ENCODE measurements at places on chromosomes 7 and 10. TPM values are rescaled to one million over a fixed set of nuclear protein-coding genes. Genes with fewer than 3 reads are reported as not detected.
A peak's percentile ranks its signal among the peaks of the same experiment; 100 is the strongest.

DNA sequence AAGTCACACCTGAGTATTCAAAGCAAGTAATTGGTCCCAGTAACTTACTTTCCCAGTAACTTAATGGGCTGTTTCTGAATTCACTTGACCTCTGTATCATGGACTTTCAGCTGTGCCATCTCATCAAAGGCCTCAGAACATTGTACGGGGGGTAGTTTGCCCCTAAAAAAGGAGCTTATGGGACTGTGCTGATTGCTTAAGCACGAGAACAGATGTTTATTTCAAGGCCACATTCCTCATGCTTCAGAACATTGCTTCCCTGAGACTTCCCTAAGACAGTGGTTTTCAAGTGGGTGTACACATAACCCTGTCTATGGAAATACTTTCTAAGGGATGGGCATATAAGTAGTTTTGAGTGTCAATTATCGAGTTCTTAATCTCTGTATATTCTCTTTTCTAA is 26.8 kb downstream of the CALCR start:
- no peak for DNase-seq

DNA sequence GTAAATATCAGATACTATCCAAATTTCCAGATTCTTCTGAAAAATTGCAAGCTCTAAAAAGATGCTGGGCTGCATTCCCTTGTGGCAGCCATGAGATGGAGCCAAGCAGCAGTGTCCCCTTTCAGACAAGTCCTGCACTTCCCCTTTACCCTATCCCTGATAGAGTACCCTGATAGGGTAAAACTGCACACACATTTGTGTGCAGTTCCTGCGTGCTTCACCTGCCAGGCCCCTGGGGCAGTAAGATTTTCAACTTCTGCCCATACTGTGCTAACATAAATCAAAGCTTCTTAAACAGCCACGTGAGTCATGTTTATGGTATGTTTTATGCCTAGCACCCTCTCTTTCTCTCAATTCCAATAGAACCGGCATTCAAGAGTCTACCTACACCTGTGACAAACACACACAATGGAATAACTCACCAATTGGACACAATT is 52.2 kb downstream of the IFIT5 start:
- DNase-seq = no peak

DNA sequence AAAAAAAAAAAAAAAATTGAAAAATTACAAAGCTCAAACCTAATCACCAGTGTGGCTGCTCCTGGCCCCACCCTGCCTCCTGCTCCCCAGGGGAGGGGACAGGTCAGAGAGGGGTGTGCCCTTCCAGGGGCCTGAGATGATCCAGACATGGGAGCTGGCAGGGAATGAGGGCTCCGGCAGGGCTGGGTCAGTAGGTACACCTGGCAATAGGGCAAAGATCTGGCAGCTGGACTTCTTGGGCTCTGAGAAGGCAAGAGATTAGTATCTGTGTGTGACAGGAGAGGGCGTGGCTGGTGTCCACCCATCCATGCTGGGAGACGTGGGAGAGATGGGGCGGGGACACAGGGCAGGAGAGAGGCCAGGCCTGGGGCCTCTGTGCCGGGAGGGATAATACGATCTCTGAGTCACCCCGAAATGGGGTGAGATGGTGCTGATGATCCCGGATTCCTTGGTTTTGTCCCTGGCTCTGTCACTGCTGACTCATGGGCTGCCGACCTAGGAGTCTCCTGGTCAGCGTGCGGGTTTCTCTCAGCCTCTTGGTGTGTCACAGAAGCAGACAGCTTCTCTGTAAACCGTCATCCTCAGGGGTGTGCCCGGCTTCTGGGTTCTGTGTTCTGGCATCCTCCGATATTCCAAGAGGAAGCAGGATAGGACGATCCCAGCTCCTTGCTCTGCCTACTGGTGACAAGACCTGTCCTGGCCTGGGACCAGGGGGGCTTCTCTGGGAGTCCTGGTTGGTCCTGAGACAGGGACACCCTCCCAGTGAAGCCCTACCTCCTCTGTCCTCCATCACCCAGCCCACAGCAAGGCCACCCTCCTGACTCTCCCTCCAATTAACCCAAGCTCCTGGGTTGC is 8.2 kb upstream of the CLDN4 start:
- DNase-seq = no peak

Gene SLC16A12
- total RNA-seq = 4.1 TPM

- no peak for DNase-seq
These were observed 607.2 kb upstream of the MGMT start for GRCh38 chr10:128859738-128860386.

DNA sequence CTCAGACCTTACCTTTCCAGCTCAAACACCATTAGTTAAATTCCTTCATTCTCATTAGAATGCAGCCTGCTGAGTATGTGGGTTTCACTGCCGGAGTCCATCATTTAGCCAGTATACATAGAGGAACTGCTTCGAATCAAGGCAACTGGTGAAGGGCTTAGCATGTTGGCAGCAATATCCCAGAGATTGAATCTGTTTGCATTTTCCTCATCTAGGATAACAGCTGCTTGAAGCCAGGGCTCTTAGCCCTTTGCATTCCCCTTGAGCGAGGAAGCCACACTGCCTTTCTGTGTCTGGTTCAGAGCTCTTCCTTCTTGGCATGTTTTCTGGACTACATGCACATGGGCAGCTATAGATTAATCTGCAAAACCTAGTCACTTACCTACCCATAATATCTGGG is 14.7 kb downstream of the NODAL start:
- no peak for DNase-seq

Gene GRM3
- 179 TPM for total RNA-seq

GRCh38 chr10:78609976-78610375 is 458.8 kb upstream of the ZMIZ1 start:
- DNase-seq = no peak

DNA sequence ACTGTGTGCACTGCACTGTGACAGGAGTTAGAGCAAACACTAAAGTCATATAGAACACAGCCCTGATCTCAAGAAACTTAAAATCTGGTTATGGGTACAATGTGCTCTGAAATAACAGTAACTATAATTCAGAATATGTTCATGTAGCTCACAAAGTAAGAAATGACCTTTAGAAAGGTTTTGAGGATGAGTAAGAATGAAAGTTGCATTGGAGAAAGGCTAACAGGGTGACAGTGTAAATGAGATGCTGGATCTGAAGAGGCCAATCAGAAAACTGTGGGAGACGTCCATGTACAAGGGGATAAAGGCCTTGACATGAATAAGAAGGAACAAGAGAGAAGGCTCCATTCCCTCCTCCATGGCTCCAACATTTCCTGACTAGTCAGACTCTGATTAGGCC is 124.7 kb downstream of the GRM3 start:
- DNase-seq = no peak

DNA sequence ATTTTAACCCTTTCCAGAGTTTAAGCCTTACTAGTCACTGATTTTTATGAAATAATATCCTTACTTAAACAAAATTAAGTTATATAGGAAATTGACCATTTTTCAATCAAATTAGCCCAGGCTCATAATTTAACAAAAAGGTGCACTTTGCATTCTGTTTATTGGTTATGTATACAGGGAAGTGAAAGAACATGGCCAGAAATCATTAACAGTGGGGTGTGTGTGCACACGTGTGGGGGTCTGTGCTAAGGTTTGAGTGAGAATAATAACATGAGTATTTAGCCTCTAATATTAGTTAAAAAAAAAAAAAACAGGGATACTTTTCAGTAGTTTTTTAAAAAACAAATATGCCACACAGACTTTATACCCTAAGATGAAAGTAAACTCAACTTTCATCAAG is 510.5 kb upstream of the PFKP start:
- no peak for DNase-seq

- DNase-seq = no peak
These were observed 35.1 kb downstream of the CH25H start for GRCh38 chr10:89171996-89172395.

Gene ZNF365
- 29.6 TPM for total RNA-seq

Gene DRGX
- total RNA-seq = not detected

Gene GNAI1
- total RNA-seq = 196 TPM

Gene VIPR2
- total RNA-seq = 0.47 TPM

- DNase-seq = no peak
These were observed 148.5 kb downstream of the PTPN20 start for GRCh38 chr10:47059606-47060311.

Gene PPA1
- 296 TPM for total RNA-seq

Gene FASTK
- 30.7 TPM for total RNA-seq

GRCh38 chr7:134420424-134421125 is 38.3 kb downstream of the AKR1B1 start:
- peak; percentile 28 for DNase-seq

DNA sequence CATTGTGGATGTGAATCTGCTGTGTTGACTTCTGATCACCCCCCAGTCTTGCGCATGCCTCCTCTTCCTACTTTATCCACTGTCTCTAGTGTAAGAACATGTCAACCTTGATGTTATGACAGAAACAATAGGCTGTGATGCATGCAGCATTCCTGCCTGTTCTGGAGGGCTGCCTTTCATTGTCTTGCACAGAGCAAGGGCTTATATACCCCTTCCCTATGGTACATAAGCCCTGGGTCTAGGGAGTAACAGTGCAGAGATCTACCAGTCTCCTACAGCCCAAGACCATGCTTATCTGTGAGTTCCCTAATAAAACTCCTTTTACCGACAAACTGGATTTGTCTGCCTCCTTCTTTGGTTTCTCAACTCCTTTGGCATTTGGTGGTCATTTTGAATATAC is 177.0 kb upstream of the STK17A start:
- DNase-seq = no peak

DNA sequence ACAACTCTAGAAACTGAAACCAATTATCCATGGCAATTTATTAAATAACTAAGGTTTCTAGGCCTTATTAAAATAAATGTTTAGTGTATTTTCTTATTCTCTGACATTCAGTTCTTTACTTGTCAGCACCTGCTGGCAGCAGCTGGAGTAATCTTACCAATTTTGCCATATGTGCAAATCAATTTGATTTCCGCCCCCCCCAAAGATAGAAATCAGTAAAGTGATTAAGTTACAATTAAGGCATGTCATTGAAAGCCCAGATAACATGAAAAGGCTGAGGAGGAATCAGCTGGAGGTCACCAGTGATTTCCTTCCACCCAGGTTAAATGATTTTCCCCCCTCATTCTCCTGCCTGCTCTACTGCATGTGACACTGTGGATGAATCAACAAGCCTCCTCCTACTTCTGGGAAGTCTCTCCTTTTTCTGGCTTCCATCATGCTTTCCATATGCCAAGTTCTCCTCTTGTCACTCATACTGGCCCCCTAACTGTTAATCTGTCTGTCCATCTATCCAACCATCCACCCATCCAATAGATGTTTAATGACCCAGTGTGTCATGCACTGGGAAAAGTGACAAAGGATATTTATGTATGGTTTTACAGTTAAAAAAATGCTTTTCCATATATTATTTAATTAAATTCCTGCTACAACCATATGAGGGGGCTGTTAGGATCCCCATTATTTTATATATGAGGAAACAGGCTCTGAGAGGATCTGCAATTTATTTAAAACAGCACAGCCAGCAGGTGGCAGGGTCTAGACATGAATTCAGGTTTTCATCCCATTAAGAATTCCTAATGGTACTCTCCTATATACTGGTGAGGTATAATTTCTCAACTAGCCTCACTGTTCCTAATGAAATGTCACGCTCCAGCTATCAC is 116.5 kb downstream of the ATXN7L1 start:
- DNase-seq = no peak

DNA sequence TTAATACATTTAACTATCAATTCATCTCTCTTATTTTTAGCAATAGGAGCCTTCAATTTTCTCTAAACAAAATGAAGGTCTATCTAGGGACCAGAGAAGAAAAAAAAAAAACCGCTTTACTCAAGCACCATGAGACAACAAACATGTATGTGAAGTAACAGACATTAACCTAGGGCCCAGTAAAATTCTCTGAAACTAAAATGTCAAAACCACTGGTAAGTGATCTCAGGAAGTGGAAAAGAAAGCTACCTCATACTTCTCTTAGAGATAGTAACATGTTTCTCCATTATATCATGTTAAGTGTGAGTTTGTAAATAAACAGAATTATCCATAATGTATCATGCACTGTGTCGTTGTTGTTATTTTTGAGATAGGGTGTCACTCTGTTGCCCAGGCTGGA is 35.4 kb upstream of the PTER start:
- no peak for DNase-seq
